ENCODE measurements at places on chromosomes 5 and 9. TPM values are rescaled to one million over a fixed set of nuclear protein-coding genes. Genes with fewer than 3 reads are reported as not detected.

GRM6 gene
- not detected for total RNA-seq

LCN1 gene
- total RNA-seq = not detected

HARS2 gene
- total RNA-seq = 21.1 TPM

KLF9 gene
- 223 TPM for total RNA-seq

GCNT4 gene
- 1.3 TPM for total RNA-seq

GRXCR2 gene
- total RNA-seq = 0.29 TPM

LECT2 gene
- not detected for total RNA-seq

PCDHGC5 gene
- total RNA-seq = 3.5 TPM

SAPCD2 gene
- 0.96 TPM for total RNA-seq

C9orf50 gene
- not detected for total RNA-seq

DMGDH gene
- total RNA-seq = 2.9 TPM

HRH2 gene
- total RNA-seq = 0.73 TPM

NSMF gene
- total RNA-seq = 30.9 TPM

DNA sequence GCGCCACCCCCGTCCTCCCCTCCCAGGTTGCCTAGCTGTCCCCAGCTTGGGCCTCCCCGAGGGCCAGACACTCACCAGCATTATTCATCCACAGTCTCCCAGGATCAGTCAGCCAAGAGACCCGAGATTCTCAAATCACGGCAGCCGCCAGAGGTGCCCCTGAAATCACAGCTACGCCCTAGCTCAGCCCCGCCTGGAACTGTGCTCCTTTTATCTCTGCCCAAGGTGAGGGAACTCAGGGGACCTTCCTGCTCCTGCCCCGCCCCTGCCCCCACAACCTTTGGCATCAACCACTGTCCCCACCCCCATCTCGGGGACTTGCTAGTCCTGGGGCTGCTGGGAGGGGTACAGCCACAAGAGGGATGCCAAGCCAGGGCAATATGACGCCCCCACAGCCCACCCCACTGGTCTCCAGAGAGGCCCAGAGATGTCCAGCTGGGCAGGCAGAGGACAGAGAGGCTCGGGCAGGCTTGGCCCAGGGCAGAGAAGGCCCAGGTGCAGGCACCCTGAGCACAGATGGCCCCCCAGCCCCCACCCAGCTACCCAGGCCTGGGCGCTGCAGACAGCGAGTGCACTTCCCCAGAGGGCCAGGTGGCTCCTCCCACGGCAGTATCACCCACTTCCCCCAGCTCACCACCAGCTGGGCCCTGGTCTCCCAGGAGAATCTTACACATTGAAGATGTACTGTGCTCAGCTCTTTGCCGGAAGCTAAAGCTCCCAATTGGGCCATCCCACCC is at the start of gene FUT7:
FUT7 (minus strand) TSS at position 185 of the 737 bp plus-strand sequence; CDS start at position 88, 97 bp downstream.
- no peak for DNase-seq

DNA sequence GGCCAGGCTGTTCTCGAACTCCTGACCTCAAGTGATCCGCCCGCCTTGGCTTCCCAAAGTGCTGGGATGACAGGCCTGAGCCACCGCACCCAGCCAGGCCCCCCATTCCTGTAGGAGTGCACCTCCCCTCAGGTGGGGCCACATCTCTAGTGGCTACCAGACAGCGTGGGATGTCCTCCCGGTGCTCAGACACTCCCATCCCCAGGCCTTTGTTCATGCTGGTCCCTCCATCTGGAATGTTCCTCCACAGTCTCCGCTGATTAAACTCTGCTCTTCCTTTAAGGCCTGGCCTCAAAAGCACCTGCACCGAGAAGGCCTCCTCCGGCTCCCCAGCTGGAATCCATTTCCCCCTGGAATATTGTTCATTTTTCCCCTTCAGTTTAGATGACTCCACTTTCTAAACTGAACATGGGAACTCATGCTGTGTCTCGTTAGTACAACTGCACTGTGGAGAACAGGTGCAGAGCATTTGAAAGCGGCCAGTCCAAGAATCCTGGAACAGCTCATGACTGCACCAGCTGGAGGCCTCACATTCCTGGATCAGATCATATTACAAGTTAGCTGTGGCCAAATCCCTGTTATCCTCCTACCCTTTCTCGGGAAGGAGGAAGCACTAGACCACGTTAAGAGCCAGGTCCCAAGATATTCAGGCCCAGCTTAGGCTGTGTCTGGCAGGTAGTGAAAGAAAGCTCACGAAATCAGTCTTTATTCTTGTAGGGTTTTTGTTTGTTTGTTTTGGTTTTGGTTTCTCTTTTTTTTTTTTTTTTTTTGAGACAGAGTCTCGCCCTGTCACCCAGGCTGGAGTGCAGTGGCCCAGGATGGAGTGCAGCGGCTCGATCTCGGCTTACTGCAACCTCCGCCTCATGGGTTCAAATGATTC is 10.8 kb upstream of the PRRC2B start:
- DNase-seq = peak; percentile 76

DNA sequence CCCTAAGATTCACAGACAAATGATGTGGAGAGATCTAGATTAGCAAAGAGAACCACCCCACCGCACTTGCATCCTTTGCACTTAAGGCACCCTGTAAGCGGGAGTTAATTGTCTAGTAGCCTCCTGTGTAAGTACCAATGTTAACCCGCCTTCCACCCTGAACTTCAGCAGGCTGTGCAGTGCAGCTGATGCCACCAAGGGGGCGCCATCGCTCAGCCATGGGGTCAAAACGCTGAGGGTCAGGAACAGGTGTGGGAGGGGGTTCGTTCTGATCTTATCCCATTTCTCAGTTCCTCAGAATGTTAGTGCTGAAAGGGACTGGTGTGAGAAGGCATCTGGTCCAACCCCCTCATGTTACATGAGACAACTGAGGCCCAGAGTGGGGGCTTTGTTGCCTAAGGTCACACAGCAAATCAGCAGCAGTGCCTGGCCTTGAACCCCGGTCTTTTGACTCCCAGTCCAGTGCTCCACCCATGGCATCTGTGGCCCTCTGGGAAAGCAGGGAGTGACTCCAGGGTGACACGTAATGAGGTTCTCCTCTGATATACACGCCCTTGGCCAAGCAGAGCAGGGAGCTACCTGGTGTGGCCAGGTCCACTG is 57.3 kb downstream of the CYFIP2 start:
- DNase-seq = no peak

DNA sequence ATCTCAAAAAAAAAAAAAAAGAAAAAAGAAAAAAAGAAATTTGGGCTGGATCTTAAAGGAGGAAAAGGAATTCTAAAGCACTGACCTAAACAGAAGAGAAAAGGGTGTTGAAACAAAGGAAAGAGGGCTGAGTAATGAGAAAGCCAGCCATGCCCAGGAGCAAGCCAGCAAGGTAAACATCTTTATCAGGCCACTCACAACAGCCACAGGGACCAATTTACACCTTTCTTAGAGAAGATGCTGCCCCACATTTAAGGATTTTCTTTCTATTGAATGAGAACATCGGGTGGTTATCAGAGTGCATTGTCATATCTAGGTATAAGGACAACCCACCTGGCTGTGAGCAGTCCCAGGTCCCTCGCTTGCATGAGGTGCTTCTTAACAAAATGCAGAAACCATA is 16.6 kb downstream of the LHFPL2 start:
- no peak for DNase-seq

DNA sequence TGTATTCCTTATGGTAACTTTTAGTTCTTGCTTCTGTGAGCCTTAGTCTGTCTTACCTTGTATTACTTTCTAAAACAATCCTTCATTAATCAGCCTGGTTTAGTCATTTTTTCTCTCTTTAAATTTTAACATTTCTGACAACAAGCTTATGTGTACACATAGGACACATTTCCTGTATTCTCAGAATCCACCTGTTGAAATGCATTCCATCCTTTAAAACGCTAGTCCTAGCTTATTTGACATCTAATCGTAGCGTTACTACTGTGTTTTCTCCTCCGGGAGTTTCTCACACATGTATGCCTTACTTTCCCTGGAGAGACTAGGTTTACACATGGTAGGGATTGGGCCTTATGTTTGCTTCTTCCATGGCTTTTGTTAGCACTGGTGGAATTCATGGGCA is 3.8 kb downstream of the TARS1 start:
- DNase-seq = no peak

- DNase-seq = no peak
Measured at GRCh38 chr9:16653491-16654399, 216.7 kb downstream of the BNC2 start.

DNA sequence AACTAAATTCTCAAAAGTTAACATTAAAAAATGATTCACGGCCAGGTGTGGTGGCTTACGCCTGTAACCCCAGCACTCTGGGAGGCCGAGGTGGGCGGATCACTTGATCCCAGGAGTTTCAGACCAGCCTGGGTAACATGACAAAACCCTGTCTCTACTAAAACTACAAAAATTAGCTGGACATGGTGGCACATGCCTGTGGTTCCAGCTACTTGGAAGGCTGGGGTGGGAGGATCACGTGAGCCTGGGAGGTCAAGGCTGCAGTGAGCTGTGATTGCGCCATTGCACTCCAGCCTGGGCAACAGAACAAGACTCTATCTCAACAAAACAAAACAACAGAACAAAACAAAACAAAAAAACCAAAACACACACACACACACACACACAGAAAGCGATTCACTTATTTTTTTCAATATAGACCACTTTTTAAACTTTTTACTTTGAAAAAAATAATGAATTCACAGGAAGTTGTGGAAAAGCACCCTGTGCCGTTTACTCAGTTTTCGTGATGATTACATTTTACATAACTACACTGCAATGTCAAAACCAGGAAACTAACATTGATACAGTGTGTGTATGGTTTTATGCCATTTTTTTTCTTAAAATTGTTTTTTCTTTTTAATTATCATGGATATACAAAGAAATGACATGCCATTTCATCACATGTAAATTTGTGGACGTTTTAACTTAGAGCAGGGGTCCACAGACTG is 73.7 kb downstream of the TENT4A start:
- no peak for DNase-seq

DNA sequence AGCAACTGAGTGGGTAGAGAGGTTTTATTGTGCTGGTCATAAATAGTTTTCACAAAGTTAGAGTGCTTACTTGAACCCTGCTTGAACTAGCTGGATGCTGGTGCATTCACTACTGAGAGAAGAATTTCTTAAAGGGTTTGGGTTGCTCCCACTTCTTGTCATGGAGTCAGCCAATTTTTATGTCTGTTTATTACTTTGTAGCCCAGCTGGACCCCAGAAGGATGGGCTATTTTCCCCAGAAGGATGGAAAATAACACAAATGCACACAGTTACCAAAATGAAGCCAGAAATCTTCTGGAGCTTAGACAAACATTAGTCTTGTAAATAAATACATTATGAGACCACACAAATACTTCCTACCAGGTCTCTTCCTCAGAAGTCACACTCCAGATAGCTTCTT is 480.8 kb upstream of the TNC start:
- no peak for DNase-seq

DNA sequence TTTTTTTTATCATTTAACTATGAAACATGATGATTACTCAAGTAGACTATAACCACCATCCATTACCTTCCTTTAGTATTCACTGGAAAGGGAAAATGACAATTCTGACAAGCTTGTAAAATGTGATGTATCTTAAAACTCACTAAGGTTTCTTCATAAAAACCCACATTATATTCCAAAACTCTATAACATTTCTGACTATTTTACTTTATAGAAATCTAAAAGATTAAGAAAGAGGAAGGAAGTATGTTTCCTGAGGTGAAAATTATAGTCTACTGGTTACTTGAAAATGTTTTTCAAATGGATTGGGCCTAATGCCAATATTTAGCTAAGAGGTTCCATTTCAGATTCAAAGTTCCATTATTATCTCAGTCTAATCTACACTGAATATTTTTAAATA is 1982.2 kb upstream of the C9orf72 start:
- DNase-seq = no peak

DNA sequence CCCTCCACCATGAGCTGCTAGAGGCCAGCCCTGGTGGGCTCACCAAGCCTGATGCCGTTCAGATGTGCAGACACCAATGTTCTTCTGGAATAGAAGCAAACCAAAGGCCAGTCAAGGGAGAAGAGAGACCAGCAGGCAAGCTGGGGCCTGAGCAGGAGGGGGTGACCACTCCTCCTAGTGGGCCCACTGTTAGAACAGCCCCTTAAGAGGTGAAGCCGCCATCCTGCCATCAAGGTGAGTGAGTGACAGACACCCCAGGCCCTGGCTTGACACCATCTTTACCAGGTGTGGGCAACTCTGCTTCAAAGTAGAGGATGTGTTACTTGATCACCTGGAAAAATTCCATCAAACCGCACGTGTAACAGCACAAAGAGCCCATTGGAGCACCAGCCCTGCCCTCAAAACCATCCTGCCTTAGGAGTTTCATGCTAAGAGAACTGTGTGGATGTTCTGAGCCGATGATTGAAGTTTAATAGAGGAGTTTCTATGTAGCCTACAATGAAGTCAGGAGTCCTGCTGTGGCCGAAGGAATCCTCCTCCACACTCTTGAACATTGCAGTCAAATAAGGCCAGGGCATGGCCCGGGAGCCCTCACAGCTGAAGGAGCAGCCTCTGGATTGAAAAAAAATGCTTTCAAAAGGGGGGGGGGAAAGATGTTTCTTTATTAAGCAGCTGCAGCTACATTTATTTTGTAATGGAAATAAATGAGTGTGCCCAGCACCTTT is 20.8 kb downstream of the AMBP start:
- peak; percentile 9 for DNase-seq

DNA sequence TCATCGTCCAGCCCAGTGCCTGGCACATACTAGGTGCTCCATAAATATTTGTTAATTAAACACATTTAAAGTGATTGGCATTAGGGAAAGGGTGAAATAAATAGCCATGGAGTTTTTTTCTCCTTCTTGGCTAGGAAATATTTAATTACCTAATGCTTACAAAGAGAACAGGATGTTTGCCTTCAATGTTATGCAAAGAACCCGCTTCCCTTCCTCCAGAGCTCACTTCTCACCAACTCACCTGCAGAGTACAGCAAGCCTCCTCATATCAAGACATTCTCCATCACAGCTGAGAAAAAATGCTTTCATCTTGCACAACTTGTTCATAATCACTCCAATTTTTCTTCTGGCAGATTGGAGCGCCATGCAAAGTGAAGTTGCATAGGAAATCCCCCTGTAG is 161.7 kb upstream of the STK32A start:
- DNase-seq = no peak

DNA sequence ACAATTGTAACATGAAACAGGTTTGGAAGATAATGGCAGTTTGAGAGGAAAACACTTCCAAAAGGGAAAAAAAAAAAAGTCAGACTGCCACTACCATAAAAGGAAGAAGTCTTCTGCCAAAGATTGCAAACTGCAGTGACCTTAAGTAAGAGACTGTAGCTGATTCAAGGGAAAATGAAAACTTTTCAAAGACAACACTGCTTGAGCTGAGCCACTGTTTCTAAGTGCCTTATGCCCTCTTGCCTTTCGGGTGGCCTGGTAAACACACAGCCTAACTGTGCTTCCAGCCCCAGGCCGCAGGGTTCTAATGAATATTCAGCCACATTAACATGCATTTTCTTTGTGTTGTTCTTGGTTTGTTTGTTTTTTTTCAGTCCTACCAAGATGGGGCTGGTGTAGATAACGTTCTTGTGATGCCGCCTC is 354.6 kb downstream of the BNC2 start:
- DNase-seq = no peak

GRCh38 chr5:120155873-120156272 is 308.2 kb upstream of the PRR16 start:
- no peak for DNase-seq

Measured in breast epithelium (tissue), 4 donors.